Stimulated activated CD8-positive, alpha-beta memory T cell treated with anti-CD3 and anti-CD28 coated beads, Interleukin-12 subunit alpha, Interleukin-12 subunit beta, amount 100 ng/mL, for 4 hours (primary cell): ENCODE measurements at places on chromosomes 5 and 9.

DNA sequence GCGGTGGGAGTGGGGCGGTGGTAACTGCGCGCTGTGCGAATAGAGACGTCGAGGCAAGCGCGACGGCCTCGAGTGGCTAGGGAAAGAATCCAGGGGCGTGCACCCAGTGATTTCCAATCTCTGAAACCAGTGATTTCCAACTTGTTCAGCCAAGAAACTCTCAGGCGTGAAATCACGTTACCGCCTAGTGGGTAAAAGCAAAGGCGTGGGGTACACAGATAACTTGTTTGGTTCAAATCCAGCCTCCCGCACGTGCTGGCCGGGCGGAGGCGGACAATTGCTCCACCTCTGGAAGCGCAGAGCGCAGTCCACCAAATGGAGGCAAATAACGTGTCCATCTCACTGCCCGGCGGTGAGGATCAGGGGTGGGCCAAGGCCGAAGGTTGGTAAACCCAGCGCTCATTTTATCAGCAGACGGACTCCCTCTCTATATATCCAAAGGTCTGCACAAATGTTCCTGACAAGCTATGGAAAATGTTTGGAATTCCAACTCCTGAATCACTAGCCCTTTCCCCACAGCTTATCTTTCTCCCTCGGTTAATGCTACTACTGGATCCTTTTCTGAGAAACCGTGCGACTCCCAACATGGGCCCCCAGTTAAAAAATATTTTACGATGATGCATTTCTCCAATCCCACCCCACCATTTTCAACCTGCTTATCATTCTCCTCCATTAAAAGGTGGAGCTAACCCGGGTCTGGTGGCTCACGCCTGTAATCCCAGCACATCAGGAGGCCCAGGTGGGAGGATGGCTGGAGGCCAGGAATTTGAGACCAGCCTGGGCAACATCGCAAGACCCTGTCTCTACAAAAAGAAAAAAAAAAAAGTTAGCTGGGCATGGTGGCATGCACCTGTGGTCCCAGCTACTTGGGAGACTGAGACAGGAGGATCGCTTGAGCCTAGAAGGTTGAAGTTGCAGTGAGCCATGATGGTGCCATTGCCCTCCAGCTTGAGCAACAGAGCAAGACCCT is 950 bp upstream of the FNBP1 start:
- no peak for DNase-seq

DNA sequence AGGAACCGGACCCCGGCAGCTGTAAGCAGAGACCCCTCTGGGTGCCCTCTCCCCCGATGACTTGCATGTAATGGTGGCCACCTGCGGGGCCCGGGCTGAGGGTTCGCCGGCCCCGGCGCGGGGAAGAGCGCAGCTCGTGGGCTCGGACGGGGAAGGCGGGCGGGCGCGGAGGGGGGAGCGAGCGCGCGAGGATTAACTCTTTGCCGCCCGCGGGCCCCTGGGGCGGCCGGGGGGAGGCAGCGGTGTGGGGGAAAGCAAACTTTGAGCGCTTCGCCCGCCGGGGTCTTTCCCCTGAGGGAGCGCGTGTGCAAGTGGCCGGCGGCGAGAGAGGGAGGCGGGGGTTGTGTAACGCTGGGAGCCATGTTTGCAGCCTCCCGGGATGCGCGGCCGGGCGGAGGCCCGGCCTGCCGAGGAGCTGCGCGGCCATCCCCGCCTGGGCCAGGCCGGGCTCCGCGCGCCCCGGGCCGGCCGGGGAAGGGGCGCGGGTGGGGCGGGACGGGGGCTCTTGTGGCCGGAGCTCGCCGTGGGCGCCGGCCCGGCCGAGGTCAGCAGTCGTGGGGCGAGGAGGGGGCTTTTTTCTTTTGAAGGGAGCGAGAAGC is 547 bp downstream of the ANP32B start:
- peak; percentile 53 for DNase-seq

DNA sequence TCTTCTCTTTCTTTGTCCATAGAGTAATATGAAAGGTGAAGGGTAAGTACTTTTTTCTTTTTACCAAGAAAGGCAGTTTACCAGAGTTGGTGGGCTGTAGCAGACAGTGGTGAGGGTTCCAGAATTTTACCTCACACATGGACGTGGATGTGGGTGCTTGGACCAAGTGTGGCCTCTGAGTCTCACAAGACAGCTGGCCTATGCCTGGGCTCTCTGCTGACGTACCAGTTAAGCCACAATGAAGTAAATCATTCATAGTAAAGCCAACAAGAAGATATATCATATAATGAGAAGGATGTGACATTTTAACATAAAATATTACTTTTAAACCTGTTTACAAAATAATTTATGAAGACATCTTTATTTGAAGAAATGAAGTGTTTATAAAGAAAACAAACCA is 106.0 kb downstream of the PRKACG start:
- DNase-seq, result no peak

DNA sequence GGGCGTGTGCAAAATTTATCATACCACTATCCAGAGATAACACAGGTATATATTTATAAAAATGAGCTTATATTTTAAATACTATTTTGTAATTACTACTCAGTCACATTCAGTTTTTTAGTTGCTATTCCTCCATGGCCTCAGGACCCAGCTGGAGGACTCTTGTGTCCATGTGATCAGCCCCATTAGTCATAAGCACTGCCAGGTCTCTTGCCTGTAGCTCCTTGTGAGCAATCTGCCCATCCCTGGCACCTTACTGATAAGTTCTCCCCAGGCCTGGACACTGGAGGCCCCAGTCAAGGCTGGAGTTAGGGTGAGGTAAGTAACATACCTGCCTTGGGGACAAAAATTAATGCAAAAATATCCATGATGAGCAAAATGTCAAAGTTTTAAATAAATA is 29.5 kb upstream of the ADRB2 start:
- no peak for DNase-seq

DNA sequence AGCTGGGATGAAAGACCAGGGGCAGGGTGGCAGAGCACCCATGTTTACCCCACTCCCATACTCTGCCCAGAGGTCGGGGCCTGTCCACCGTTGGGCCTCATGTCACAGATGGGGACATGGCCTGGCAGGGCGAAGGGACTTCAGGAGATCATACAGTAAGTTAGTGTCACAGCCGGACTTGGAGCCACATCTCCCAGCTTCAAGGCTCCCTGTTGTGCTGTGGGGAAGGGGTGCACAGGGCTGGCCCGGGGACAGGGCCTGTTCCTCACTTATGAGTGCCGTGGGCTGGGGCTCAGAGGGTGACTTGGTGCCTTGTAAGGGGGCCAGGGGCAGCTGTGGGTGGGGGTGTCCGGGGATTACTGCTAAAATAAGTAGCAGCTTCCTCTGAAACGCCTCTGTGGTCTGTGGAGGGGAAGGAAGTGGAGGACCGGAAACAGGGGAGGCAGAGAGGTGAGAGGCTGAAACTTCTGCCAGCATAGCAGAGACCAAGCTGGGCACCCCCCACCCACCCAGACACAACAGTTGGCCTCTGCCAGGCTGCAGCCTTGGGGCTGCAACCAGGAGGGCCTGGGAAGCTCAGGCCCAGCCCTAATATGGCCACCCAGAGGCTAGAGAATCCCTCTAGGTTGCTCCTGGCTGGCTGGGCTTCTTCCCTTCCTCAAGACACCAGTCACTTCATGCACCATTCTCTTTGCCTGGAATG is 41.1 kb upstream of the NEK6 start:
- DNase-seq, result peak; percentile 38

DNA sequence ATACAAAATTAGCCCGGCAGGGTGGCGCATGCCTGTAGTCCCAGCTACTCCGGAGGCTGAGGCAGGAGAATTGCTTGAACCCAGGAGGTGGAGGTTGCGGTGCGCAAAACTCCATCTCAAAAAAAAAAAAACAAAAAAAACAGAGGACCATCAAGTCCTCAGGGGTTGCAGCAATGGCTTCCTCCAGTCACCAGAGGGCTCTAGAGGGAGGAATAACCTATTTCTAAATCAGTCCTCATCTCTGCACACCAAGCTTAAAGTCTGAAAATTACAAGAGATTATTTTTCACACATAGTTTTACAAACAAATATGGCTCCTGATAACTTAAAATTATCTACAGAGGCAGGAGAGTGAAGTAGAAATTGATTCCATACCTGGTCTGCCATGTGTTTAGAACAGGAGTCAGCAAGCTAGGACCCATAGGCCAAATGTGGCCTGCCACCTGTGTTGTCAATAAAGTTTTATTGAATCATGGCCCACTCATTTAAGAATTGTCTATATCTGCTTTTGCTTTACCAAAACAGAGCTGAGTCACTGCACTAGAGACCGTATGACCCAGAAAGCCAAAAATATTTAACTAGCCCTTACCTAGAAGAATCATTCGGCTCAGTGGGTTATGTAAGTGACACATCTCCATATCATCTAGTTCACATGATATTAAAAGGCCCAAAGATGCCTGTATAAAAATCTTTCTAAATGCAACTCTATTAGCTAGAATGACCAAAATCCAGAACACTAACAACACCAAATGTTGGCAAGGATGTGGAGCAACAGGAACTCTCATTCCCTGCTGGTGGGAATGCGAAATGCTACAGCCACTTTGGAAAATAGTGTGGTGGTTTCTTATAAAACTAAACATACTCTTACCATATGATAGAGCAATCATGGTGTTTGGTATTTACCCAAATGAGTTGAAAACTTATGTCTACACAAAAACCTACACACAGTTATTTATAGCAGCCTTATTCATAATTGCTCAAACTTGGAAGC is 207.7 kb downstream of the FRMD3 start:
- DNase-seq, result no peak

- DNase-seq, result no peak
Measured at GRCh38 chr5:118705959-118706667, 282.2 kb downstream of the DTWD2 start.

- DNase-seq, result no peak
Measured at GRCh38 chr5:168128111-168128510, 163.3 kb upstream of the WWC1 start.

DNA sequence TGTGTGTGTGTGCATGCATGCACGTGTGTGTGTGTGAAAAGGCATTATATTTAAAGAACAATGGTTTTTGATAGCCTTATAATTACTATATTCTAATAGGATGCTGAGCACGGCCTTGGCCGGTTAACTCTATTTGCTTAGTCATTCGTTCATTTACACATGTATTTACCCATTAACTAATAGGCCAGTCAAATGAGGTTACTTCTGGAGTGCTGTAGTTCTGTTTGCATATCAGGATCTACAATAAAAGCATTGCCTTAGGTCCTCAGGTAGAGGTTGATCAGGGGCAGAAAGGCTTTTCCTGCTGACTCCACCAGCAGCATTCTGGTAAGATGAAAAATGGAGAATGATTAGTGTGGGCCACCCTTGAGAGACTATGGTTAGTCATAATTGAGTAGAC is 219.0 kb downstream of the COMMD10 start:
- DNase-seq, result no peak

GRCh38 chr9:134320126-134320867 is 6.0 kb upstream of the RXRA start:
- no peak for DNase-seq

- DNase-seq, result no peak
Measured at GRCh38 chr5:158531860-158532259, 567.9 kb downstream of the EBF1 start.

GRCh38 chr9:113375057-113376023 is 1.4 kb downstream of the HDHD3 start:
- DNase-seq, result no peak
